SK-N-SH (cell line): ENCODE measurements at places on chromosomes 1 and 21.

- no peak for DNase-seq
Observed at GRCh38 chr1:87872189-87872588, 543.5 kb downstream of the LMO4 start.

DNA sequence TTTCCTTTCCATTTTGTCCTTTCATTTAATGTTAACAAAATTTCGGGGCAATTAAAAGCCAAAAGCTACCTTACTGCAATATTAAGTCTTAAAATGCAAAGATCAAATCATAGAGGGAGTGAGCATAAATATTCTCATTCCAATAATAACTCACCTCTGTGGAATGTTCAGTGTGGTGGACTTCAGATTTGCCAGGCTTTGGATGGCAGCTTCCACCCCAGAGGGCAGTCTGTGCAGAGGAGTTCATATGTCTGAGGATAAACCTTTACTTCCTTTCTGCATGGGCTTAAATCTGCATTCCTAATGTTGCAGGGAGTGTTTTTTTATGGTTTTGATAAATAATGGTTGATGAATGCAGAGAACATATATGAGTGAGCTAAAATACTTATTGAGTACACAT, 16.3 kb downstream of the KIAA0040 start:
- no peak for DNase-seq

DNA sequence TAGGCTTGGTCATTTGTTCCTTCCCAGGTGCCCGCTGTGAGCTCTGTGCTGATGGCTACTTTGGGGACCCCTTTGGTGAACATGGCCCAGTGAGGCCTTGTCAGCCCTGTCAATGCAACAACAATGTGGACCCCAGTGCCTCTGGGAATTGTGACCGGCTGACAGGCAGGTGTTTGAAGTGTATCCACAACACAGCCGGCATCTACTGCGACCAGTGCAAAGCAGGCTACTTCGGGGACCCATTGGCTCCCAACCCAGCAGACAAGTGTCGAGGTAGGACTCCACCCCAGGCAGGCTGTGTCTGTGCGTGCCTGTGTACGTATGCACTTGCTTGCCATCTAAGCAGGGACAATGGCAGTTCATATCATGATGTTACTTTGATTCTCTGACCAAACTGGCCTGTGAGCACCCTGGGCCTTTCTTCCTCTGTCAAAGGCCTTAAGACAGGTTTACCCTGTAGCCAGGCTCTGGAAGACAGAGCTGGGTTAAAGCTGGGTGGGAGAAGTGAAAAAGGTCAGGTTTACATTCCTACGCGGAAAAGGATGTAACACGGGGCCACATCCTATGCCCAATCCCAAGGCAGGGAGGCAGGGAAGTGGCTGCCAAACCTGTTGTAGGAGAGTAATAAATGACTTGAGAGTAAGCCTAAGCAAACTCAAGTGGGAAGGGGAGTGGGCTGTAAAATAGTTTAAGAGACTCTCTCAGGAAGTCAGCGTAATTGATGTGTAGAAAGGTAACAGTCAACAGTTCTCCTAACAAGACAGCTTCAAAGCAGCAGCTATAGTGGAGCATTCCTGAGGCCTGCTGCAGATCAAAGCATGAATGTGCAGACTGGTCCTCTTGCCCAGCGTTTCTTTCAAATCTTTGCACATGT, 42.5 kb downstream of the LAMC2 start:
- no peak for DNase-seq

DNA sequence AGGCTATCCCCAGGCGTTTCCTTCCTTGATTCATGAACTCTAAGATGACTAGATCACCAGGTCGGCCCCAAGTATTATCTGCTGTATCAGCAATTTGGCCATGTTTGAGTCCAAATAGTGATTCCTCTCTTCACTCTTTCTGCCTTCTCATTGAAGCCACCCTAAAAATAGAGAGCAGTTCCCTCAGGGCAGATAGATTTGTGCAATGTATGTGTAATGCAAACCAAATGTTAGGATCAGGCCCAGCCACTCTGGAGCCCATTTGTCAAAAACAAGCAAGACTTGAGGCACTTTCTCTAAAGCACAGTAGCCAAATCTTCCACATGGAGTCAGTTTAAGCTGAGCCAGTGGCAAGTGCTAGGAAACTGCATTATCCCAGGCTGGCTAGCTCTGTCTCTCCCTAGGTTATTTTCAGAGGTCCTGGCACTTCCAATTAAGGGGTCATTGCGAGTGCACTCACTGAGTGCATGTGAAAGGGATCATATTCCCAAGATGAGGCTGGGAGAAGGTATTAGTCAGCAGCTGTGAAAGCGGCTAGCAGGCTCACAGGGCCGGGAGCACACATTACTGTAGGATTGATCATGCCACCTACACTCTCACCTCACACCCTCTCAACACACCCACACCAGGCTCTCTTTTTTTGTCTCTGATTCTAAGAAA, 97.9 kb upstream of the RAB3GAP2 start:
- DNase-seq, result peak; percentile 55

GRCh38 chr1:247421074-247421473, 5.1 kb downstream of the NLRP3 start:
- no peak for DNase-seq

GRCh38 chr1:23555986-23556634, 3.2 kb downstream of the ID3 start:
- no peak for DNase-seq

DNA sequence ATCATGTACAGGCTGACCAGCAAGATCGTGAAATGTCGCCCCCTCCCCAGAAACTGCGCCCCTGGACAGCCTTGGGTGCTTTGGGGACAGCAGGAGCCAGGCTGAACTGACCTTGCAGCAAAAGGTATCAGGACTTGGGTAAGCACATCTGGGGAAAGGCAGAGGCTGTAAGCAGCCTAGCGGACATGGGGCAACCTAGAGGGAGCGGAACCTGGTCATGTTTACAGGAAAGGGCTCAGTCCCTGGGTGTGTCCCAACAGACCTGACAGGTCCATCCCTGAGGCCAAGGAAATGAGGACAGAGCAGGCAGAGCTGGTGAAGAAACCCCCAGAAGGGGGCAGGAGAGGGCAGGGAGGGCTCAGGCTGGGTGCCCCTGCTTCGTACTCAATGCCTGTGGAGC, 3.1 kb upstream of the S100A8 start:
- DNase-seq, result no peak

GRCh38 chr1:171313319-171313834, 606 bp upstream of the FMO4 start:
- no peak for DNase-seq

GRCh38 chr1:167090314-167090942, at the start of gene GPA33:
TSS of gene GPA33 (minus strand) at chr1:167090377. CDS start at chr1:167090287, 90 bp downstream.
- no peak for DNase-seq

GRCh38 chr1:215113776-215114153, 31.2 kb downstream of the KCNK2 start:
- no peak for DNase-seq

DNA sequence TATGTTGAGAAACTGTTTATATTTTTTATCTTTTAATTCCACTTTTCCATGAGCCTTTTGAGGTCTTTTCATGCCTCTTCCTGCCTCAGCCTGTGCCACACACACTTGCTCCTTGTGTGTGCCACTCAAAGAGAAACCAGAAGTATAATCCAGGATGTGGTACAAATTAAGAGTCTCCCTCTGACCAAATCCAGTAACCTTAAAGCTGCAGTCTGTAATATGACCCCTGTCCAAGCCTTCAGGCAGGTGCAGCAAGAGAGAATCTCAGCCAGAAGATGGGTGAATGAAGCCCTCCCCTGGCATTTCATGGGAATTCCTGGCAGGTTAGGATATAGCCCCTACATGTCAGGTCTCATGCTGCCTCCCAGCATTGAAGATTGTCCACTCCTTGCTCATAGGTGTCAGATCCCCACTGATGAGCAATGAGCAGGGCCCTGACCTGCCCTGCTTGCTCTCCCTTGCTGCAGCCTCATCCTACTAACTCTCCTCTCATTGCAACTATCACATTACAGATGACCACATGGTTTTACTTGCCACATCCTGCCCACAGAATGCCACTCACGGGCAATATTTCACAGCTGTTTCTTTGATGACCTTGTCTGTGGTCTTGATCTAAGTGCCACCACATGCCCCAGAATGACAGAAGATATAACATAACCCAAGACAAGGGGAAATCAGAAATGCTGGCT, 169.3 kb downstream of the SEC16B start:
- no peak for DNase-seq

- peak; percentile 57 for DNase-seq
Observed at GRCh38 chr1:245583575-245584330, 429.0 kb downstream of the KIF26B start.

GRCh38 chr1:118396829-118397495, 211.9 kb upstream of the SPAG17 start:
- no peak for DNase-seq

DNA sequence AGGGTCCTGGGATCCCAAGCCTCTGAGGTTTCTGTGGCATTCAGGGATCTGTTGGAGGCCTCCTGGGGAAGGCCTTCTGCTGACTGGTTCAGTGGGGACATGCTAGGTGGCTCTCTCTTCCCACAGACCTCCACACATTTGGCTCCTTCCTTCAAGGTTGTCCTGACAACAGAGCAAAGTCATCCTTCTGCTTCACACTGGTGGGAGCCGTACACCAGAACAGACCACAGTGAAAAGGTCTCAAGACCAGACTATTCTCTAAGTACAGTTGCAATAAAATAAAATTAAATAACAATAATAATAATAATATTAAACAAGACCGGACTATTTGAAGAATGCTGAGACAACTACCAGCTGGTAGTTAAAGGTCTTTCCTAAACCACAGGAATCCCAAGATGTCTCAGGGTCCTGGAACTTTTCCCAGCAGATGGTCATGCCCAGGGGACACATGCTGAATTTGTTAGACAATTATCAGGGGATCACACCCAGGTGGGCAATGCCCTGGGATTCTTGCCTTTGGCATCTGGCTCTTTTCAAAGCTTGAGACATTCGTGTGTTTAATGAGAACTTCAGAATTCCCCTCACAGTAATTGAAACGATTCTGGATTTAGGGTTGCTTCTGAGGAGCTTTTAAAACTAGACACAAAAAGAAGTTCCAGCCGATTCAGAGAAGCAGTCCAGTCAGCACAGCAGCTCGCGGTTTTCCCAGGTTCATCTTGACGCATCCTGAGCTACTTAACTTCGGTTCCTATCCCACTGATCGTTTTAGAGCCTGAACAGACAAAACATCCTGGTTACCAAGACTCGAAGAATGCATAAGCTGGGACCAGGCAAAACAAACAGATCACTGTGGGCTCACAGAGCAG, 22.9 kb downstream of the HTR1D start:
- no peak for DNase-seq

DNA sequence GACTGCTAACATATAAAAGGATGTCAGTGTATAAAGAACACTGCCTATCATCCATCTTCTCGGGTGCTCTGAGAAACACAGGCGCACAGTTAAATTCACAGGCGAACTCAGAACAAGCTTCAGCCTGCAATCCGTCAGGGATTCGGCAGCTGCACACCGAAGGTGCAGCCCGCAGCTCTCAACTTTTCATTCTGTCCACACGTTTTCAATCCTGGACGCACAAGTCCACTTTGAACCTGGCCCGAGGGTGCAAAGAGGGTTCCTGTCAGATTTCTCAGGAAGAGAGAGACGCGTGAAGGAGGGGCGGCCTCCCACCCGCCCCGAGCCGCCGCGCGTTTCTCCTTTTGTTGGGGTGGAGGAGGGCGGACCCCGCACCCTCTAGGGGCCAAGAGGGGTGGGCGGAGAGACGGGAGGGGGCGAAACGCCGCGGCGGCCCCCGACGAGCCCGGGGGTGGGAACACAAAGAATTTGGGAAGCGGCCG, 724 bp downstream of the DOCK7 start:
- peak; percentile 78 for DNase-seq

DNA sequence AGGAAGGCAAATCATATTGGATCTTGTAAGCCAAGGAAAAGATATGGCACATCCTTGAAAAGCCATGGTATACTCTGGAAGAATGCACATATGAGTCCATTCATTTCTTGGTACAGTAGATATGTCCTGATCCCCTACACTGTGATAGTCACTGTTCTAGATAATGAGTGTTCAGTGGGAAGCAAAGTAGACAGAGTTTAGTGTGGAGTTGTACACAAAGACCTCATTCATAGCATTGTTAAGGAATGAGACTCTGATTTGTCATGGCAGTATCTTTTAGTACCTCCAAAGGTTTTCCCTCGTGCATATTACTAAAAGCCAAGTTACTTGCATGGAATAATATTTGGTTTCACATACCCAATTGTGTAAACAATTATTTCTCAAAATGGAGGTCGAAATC, 204.7 kb downstream of the NFIA start:
- no peak for DNase-seq

- no peak for DNase-seq
Observed at GRCh38 chr1:159868766-159869165, 6.3 kb upstream of the VSIG8 start.

DNA sequence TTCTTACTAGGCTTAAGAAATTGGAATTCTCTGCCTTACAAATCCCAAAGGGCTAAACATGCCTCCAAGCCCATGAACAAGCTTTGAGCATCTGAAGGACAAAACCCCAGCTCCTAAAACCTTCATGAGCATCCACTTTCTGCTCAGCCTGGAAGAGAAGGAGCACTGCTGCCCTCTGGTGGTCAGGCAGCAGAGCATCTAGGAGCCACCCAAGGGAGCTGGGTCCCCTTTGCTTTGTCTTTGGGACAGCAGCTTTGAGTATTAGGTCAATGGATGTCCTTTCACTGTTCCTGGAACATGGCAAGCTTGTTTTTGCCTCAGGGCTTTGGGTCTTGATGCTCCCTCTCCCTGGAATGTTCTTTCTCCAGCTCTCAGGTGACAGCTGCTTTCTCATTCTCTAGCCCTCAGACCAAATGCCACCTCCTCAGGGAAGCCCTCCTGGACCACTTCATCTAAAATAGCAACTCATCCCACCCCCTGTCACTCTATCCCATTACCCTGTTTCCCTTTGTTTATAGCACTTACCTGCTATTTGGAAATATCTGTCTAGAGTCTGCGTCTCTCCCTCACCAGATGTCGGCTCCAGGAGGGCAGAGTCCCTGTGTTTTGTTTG, 25.7 kb downstream of the RAB7B start:
- peak; percentile 82 for DNase-seq

DNA sequence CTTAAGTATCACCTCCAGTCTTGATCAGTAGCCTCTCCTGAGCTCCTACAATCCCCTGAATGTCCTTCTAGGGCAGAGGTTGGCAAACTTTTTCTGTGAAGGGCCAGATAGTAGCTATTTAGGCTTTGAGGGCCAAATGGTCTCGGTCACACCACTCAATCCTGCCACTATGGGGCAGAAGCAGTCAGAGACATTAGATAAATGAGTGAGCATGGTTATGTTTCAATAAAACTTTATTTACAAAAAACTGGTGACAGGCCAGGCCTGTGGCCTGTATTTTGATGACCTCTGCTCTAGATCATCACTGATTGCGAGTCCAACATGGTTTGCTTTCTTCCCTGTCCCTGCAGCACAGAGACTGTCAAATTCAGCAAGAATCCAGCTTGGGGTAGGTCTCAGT, 36.3 kb downstream of the LRP8 start:
- DNase-seq, result no peak

- no peak for DNase-seq
Observed at GRCh38 chr1:172613294-172613693, 45.6 kb upstream of the FASLG start.

DNA sequence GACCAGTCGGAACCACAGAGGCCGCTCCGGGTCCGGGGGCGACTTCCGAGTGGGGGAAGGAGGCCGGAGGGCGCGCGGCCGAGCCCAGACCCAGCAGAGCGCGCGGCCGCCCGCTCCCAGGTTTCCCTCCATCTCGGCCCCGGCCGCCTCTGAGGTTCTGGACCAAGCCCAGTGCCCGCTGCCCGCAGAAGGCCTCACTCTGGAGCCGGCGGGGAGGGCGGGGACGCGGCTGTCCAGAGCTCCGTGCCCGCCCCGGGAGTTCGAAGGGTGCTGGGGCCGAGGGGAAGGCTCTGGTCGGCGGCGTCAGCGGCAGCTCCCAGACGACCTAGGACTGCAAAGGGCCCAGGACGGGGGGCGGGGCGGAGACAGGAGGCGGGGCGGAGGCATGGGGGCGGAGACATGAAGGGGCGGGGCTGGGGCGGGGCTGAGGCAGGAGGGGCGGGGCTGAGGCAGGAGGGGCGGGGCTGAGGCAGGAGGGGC, 48.0 kb upstream of the SLC19A1 start:
- DNase-seq, result peak; percentile 96
